ENCODE measurements at places on chromosomes 5 and 9.

- DNase-seq: peak; percentile 32
Observed at GRCh38 chr5:111511831-111512374, 432 bp downstream of the STARD4 start.

GRCh38 chr5:178247481-178248456 is 15.2 kb upstream of the PHYKPL start:
- no peak for DNase-seq

DNA sequence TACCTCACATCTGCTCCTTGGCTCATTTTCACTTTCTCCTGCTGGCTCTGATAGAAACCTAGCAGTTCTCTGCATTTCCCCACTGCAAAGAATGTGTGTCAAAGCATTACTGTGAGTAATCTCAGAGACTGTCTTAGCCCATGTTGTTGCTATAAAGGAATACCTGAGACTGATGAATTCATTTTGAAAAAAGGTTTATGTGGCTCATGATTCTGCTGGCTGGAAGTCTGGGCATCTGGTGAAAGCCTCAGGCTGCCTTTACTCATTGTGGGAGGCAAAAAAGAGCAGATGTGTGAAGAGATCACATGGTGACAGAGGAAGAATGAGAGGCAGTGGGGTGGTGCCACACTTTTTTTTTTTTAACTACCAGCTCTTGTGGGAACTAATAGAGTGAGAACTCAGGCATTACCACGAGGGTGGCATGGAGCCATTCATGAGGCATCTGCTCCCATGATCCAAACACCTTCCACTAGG is 191.6 kb upstream of the CTNND2 start:
- DNase-seq: no peak

GRCh38 chr9:15355669-15356068 is 48.7 kb upstream of the TTC39B start:
- DNase-seq: no peak

GRCh38 chr5:10678244-10678643 is 82.8 kb downstream of the DAP start:
- DNase-seq: peak; percentile 43

- DNase-seq: peak; percentile 81
Observed at GRCh38 chr5:140372971-140373487, 13.0 kb downstream of the SLC4A9 start.

DNA sequence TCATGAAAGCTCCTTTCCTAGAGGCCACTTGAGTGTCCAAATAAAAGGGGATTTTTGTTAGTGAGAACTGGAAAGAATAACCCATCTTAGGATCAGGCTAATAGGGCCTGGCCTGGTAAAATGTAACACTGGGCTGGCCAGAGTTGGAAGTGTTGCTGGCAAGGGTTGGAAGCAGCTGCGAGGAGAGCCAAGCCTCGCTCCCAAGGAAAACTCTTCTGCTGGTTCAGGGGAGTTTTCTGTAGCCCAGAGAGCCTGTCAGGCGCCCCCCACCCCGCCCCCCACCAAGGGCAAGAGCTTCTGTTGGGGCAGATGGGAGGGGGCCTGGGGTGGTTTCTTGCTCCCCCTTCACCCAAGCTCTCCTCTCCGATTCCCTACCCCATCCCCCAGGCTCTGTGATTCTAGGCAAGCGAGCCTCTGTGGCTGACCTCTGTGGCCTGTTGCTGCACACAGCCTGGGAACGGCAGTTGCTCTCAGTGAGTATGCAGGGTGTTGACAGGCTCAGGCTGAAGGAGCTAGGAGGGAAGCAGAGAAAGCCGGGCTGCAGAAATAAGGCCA is 547.8 kb downstream of the CCDC171 start:
- DNase-seq: peak; percentile 86

DNA sequence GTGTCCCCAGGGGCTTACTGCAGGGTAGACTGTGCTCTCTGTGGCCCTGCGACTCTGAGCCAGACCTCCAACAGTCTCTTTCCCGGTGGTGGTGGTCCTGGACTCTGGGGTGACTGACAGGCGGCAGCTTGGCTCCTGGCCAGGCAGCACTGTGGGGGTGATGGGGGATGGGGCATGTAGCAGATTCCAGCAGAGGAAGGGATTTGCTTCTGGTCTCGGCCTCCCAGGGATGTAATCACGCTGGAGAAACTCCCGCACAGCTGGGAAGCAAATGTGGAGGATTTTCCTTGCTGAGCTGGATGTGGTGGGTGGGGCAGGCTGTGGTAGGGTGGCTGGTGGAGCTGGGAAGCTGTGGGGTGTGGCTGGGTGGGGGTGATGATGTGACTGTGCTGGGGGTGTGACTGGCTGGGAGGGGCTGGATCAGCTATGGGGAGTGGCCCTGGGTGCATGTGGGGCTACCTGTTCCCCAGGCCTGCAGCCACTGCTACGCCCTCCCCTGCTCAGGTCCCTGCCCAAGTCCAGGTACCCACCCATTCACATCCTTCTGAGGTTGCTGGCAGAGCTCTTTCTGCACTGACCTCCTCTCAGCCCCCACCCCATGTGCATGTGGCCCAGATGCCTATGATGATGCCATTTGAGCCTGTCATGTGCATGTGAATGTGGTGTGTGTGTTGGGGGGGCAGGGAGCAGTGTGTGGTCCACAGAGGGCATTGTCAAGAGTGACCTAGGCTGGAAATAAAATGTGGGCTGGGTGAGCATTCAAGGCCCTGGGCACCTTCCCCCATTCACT is 3.8 kb downstream of the NDST1 start:
- peak; percentile 95 for DNase-seq

- DNase-seq: no peak
Observed at GRCh38 chr5:169153405-169153804, 147.5 kb downstream of the SLIT3 start.

GRCh38 chr5:74313896-74314295 is 326.6 kb downstream of the ENC1 start:
- no peak for DNase-seq

GRCh38 chr5:88708021-88708420 is 175.0 kb downstream of the MEF2C start:
- no peak for DNase-seq

GRCh38 chr5:14193496-14193895 is 50.4 kb downstream of the TRIO start:
- DNase-seq: peak; percentile 84

DNA sequence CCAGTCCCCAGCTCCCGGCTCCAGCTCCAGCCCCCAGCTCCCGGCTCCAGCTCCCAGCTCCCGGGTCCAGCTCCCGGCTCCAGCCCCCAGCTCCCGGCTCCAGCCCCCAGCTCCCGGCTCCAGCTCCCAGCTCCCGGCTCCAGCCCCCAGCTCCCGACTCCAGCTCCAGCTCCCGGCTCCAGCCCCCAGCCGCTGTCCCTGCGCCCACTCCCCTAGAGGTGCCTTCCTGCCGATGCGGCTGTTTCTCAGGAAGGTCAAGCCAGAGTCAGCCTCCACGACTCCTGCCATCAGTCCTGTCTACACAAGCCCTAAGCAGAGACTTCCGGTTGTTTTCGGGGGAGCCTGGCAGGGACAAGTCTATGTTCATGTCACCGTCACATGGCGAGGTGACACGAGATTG is 74.8 kb downstream of the ZNF354C start:
- DNase-seq: no peak

GRCh38 chr5:56025151-56025885 is 30.6 kb upstream of the IL6ST start:
- no peak for DNase-seq

DNA sequence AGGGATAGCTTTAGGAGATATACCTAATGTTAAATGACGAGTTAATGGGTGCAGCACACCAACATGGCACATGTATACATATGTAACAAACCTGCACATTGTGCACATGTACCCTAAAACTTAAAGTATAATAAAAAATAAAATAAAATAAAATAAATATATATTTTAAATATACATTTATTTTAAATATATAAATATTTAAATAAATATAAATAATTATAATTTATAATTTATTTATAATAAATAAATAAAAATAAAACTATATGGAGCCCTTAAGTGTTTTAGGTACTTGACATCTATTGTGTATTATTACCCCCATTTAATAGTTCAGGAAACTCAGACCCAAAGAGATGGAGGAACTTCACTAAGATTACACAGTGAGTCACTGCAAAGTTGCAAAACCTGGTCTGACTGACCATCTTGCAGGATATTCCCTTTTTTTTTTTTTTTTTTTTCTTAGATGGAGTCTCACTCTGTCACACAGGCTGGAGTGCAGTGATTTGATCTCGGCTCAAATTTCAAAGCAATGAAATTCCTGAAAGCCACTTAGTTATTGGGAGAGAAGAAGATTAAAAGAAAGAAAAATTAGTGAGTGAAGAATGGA is 5.8 kb upstream of the C5orf52 start:
- peak; percentile 83 for DNase-seq

- DNase-seq: no peak
Observed at GRCh38 chr5:140513124-140513523, 34.3 kb upstream of the EIF4EBP3 start.

DNA sequence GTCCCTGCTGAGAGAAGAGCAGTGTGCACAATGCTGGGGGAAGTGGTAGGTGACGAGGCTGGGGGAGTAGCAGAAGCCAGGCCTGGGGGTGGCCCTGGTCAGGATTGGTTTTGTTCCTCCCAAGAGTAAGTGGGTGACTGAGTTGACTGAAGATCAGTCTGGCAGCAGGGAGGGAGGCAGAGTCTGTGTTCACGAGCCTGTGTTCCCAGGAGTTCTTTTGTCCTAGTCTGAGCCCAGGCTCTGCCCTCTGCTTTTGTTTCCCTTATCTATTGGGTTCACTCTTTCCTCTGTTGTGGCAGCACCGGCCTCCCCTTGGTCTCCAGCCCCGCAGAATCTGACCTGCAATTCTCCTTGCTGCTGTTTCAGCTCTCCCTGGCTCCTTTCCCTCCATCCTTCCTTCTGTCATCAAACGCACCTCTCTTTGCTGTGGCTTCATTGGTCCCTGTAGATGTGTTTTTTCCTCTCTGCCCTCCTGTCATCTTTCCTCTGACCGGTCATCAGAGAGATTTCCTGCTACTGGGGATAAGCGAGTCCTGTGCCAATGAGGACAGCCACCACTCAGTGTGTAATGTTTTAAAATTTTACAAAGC is 607.4 kb downstream of the KIF4B start:
- no peak for DNase-seq

DNA sequence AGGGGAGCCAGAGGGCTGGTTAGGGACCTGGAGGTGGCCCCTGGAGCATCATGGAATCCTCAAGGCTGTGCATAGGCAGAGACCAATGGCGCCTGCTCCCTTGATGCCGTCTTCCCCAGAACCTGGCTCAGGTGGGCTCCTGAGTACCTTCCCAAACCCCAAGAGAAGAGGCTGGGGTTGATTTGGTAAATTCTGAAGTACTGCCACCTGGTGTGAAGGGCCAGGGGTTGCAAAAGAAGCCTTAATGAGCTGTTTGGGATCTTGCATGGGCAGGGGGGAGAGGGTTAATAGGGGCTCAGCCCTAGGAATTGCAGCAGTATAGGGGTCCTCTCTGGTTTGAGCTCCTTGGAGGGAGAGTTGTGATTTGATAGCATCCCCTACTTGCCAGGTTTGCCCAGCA is 52.1 kb downstream of the CYSTM1 start:
- no peak for DNase-seq

DNA sequence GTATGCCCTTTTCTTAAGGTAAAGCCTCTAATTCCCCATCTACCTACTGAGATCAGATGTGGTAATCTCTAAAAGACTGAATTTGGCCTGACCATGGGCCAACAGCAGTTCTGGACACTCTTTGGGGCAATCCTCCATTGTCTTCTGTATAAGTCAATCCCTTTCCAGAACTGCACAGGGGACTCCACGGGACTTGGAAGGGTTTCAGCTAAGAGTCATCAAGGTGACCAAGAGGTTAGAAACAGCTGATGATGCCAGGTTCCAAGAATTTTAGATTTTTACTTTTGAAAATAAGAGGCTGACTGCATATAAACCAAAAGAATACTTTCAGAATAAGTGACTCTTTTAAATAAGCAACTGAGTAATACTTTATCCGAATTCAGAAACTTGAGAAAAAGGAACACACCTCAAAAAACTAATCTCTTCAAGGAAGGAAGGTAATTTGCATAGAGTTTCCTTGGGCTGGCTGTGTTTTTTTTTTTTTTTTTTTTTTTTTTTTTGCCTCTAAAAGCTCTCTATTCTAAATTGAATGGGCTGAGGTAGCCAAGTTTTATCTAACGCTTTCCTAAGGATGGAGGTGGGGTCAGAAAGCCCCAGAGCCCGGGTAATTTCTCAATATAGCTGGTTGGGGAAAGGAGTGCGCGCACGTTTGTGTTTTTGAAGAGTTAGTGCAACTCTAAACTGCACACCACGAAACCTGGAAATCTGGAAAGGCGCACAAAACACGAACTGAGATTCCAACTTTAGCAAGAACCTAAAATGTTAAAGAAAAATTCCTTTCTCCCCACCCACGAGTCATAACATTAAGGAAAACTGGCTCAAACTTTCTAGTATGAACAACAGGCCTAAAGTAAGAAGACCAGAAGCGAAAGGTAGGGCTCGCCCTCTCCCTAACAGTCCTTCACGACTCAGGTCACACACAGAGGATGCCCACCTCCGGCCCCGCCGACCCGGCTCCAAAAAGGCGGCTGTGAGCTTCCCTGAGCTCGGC is 1.3 kb downstream of the VCP start:
- peak; percentile 35 for DNase-seq

- DNase-seq: no peak
Observed at GRCh38 chr5:95957561-95958203, 4.0 kb downstream of the ELL2 start.

DNA sequence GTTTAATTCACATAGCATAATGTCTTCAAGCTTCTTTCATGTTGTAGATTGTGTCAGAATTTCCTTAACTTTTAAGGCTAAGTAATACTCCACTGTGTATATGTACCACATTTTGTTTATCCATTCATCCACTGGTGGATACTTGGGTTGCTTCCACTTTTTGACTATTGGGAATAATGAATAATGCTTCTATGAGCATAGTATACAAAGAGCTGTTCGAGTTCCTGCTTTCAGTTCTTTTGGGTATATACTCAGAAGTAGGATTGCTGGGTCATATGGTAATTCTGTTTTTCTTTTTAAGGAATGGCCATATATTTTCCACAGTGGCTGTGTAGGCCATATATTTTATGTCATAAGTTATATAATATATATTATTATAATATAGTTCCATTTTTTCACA is 3.6 kb upstream of the FAM120AOS start:
- DNase-seq: no peak

- DNase-seq: no peak
Observed at GRCh38 chr5:118875131-118875530, 113.2 kb downstream of the DTWD2 start.

Data from fibroblast of upper back skin (primary cell).